Activated CD8-positive, alpha-beta T cell treated with anti-CD3 and anti-CD28 coated beads, Interleukin-2, amount 10 ng/mL, durations not matched to agents 7 days and 5 days (primary cell): ENCODE measurements at places on chromosomes 5 and 9. TPM values are rescaled to one million over a fixed set of nuclear protein-coding genes. Genes with fewer than 3 reads are reported as not detected.

GRCh38 chr5:121086671-121087070, 622.6 kb downstream of the PRR16 start:
- no peaks in the 10 kb centered on the region for H3K27me3 ChIP-seq
- no peak overlapping the region for H3K4me3 ChIP-seq
- no peaks in the 10 kb centered on the region for H3K36me3 ChIP-seq
- no peak for DNase-seq
- H3K4me1 ChIP-seq = no peaks in the 10 kb centered on the region

- H3K4me1 ChIP-seq = peaks cover 14% of the 10 kb centered on the region
- no peak overlapping the region for H3K27ac ChIP-seq
- no peak overlapping the region for H3K4me3 ChIP-seq
- H3K36me3 ChIP-seq = no peaks in the 10 kb centered on the region
- DNase-seq = no peak
These were observed 6.8 kb downstream of the LMX1B start for GRCh38 chr9:126620478-126620877.

DNA sequence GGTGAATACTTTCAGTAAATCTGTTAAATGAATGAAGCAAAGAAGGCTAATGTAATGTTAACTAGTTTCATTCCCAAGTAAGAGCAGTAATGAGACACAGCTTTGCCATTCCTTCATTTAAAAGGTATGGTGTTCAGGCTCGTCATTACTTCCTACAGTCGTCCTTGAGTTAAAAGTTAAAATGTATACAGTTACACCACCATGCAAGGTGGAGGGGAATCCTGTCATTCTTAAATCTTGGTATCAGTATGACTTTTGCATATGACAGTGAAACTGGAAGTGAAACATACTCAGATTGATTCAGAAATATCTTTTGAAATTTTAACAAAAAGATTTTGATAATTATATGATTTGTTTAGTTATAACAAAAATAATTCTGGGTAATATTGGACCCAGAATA, 25.9 kb downstream of the MTRR start:
- no peak overlapping the region for H3K4me3 ChIP-seq
- peaks cover 9% of the 10 kb centered on the region for H3K4me1 ChIP-seq
- H3K27me3 ChIP-seq = no peaks in the 10 kb centered on the region
- DNase-seq = no peak

- H3K4me1 ChIP-seq = peaks cover 36% of the 10 kb centered on the region
- H3K27ac ChIP-seq = peak overlapping the region; percentile 90
- peak; percentile 31 for DNase-seq
- peaks cover 26% of the 10 kb centered on the region for H3K36me3 ChIP-seq
- no peaks in the 10 kb centered on the region for H3K27me3 ChIP-seq
- peak overlapping the region; percentile 97 for H3K4me3 ChIP-seq
These were observed 839 bp downstream of the MED27 start for GRCh38 chr9:132078699-132079356.

DNA sequence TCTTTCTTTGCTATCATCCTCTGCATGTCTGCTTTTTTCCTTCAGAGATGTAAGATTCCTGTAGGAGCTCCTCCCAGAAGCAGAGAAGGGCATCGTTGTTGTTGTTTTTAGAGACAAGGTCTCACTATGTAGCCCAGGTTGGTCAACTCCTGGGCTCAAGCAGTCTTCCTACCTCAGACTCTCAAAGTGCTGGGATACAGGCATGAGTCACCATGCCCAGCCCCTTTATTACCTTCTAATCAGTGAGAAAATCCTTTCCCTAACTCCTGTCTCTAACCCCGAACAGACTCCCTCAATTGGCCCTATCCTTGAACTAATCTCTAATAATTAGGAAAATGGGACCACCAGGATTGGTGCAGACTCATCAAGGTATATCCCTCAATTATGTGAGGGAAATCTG, 64.4 kb downstream of the GALNT10 start:
- no peaks in the 10 kb centered on the region for H3K4me1 ChIP-seq
- peaks cover 2% of the 10 kb centered on the region for H3K27me3 ChIP-seq
- no peak overlapping the region for H3K4me3 ChIP-seq
- H3K27ac ChIP-seq = no peak overlapping the region

DNA sequence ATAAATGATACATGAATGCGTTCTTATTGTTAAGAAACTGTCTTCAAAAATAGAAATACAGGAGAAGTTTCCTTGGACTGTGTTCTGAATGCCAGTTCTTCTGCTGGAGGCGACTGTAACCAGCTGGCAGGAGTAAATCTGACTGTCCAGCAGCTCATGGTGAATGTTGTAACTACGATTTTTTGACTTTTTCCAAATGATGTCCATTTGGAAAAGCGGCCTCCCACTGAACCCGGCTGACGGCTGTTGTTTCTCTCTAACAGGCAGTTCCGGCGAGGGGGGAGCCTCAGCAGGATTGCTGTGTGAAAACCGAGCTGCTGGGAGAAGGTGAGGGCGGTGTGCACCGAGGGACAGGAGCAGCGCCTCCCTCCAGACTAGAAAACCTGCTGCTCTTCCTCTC, 91.9 kb downstream of the EHMT1 start:
- peaks cover 33% of the 10 kb centered on the region for H3K4me1 ChIP-seq
- no peak overlapping the region for H3K4me3 ChIP-seq
- no peak overlapping the region for H3K27ac ChIP-seq
- no peaks in the 10 kb centered on the region for H3K27me3 ChIP-seq

DNA sequence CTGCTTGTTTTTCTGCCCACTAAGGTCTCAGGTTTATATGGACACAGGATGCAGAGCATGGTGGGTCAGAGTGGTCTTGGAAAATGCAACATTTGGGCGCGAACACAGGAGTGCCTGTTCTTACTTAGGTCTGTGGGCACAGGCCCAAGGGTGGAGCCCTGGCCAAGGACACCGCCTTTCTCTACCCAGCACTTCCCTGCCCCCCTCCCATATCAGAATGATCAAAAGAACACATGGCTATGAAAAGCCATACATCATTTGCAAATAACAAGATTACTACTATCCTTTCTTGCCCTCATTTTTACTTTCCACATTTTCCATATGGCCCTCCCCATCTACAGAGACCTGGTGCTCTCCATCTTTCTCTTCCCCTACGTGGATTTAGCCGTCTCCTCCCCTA, 162.2 kb downstream of the ENC1 start:
- H3K4me1 ChIP-seq = no peaks in the 10 kb centered on the region
- no peak overlapping the region for H3K4me3 ChIP-seq
- H3K27ac ChIP-seq = no peak overlapping the region
- peaks cover 4% of the 10 kb centered on the region for H3K27me3 ChIP-seq

DNA sequence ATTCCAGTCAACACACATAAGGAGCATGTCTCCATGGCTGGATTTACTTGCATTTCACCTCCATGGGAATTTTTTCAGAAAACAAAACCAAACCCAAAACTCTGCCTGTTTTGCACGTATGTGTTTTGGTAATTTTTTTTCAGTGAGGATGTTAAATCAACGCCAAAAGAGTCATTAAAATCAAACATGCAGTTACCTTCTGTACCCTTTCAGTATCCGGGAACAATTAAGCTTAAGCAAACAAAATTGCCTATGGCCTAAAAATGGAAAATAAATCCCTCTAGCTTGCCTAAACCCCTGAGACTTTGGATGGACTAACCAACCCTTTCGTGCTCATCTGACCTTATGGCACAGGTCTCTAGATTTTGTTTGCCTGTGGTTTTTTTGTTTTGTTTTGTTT, 209.2 kb upstream of the KLF4 start:
- H3K4me3 ChIP-seq = no peak overlapping the region
- H3K4me1 ChIP-seq = no peaks in the 10 kb centered on the region
- DNase-seq = no peak
- no peaks in the 10 kb centered on the region for H3K36me3 ChIP-seq
- no peaks in the 10 kb centered on the region for H3K27me3 ChIP-seq
- H3K27ac ChIP-seq = no peak overlapping the region

GRCh38 chr5:96712100-96712746, 50.0 kb downstream of the CAST start:
- H3K4me3 ChIP-seq = no peak overlapping the region
- no peaks in the 10 kb centered on the region for H3K27me3 ChIP-seq
- H3K4me1 ChIP-seq = peaks cover 24% of the 10 kb centered on the region
- H3K27ac ChIP-seq = no peak overlapping the region

- H3K36me3 ChIP-seq = no peaks in the 10 kb centered on the region
- no peak for DNase-seq
- no peaks in the 10 kb centered on the region for H3K27me3 ChIP-seq
- H3K4me1 ChIP-seq = no peaks in the 10 kb centered on the region
- no peak overlapping the region for H3K4me3 ChIP-seq
These were observed 30.2 kb upstream of the HTR4 start for GRCh38 chr5:148684528-148684927.

- no peak for DNase-seq
- no peaks in the 10 kb centered on the region for H3K27me3 ChIP-seq
- no peaks in the 10 kb centered on the region for H3K36me3 ChIP-seq
- H3K4me3 ChIP-seq = no peak overlapping the region
- no peaks in the 10 kb centered on the region for H3K4me1 ChIP-seq
These were observed 256.8 kb upstream of the ADAMTS16 start for GRCh38 chr5:4883360-4883759.

DNA sequence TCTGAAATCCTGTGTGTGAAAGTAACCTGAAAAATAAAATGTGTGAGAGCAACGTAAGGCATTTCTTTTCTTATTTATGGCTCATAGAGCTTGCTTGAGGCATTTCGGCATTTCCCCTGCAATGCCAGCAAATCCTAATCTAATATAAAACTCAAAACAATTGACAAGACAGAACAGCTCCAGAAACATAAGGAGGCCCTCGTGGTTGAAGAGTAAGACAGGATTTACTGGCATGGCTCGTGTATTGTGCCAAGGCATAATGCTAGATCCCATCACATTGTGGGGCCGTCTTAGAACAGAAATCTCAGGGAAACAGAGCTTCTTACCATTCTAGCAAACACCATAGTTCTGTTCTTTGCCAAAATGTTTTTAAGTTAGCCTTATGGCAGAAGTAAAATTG, 166.2 kb downstream of the NTRK2 start:
- H3K36me3 ChIP-seq = no peaks in the 10 kb centered on the region
- H3K4me3 ChIP-seq = no peak overlapping the region
- no peak overlapping the region for H3K27ac ChIP-seq
- DNase-seq = no peak

- H3K4me3 ChIP-seq = no peak overlapping the region
- no peaks in the 10 kb centered on the region for H3K36me3 ChIP-seq
- no peaks in the 10 kb centered on the region for H3K4me1 ChIP-seq
- peaks cover 28% of the 10 kb centered on the region for H3K27me3 ChIP-seq
These were observed 72.0 kb upstream of the FER start for GRCh38 chr5:108675736-108676135.

DNA sequence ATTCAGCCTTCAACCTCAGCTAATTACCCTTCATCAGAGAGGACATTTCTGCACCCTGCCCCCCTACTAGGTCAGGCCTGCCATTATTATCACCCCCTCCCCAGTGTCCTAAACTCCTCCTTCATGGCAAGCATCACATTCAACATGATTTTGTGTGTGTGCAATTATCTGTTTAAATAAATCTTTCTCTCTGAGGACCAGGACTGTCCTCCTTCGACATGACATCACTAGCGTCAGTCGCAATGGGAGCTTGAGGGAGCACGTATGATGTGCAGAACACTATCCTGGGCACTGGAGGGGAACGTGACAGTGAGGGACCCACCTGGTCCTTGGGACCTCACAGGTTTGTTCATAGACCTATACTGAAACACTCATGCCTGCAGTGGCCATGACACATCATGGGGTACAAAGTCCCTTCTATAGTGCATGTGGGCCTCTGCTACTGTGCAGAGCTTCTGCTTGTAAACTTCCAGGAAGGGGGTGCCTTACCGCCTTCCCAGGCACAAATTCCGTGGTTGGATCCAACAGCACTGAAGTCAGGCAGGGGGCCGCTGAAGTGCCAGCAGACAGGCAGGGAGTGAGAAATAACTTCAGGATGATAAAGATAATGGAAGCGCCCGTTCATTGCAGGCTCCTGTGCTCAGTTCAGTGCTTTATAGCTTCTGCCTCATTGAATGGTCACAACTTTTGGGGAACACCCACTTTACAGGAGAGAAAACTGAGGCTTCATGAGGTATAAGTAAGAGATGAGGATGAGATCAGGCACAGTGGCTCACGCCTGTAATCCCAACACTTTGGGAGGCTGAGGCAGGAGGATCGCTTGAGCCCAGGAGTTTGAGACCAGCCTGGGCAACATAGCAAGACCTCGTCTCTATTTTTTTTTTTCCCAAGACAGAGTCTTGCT, 36.0 kb upstream of the STXBP1 start:
- peaks cover 4% of the 10 kb centered on the region for H3K36me3 ChIP-seq
- peaks cover 77% of the 10 kb centered on the region for H3K4me1 ChIP-seq
- no peak for DNase-seq
- no peaks in the 10 kb centered on the region for H3K27me3 ChIP-seq
- H3K4me3 ChIP-seq = no peak overlapping the region
- peak overlapping the region; percentile 11 for H3K27ac ChIP-seq

GRCh38 chr5:16897284-16897704, 38.8 kb downstream of the MYO10 start:
- no peaks in the 10 kb centered on the region for H3K27me3 ChIP-seq
- no peak overlapping the region for H3K27ac ChIP-seq
- H3K4me1 ChIP-seq = no peaks in the 10 kb centered on the region
- DNase-seq = no peak

DNA sequence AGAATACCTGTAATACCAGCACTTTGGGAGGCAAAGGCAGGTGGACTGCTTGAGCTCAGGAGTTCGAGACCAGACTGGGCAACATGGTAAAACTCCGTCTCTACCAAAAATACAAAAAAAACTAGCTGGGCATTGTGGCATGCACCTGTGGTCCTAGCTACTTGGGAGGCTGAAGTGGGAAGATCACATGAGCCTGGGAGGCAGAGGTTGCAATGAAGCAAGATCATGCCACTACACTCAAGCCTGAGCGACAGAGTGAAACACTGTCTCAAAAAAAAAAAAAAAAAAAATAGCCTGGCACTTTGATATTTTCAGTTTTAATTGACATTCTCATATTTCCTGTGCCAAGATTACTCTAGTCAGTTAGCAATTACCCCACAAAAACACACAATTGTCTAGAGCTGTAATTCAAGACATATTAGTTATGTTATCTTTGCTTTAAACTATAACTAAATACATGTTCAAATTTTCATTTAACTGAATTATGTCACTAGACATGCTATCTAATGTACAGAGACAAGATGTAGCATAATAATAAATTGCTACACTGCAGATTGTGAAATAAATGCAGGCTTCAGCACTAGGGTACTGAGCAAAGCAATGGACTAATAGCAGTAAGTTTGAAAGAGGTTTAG, 378.2 kb upstream of the GRAMD2B start:
- no peak overlapping the region for H3K4me3 ChIP-seq
- DNase-seq = no peak
- H3K36me3 ChIP-seq = no peaks in the 10 kb centered on the region
- no peak overlapping the region for H3K27ac ChIP-seq

- no peaks in the 10 kb centered on the region for H3K36me3 ChIP-seq
- H3K4me1 ChIP-seq = no peaks in the 10 kb centered on the region
- H3K4me3 ChIP-seq = no peak overlapping the region
- no peak for DNase-seq
- H3K27ac ChIP-seq = no peak overlapping the region
These were observed 96.0 kb upstream of the SLC12A2 start for GRCh38 chr5:127987354-127988145.

- no peaks in the 10 kb centered on the region for H3K36me3 ChIP-seq
- no peak overlapping the region for H3K4me3 ChIP-seq
- H3K27me3 ChIP-seq = peaks cover under 1% of the 10 kb centered on the region
- H3K4me1 ChIP-seq = no peaks in the 10 kb centered on the region
- H3K27ac ChIP-seq = no peak overlapping the region
These were observed 85.7 kb upstream of the SHB start for GRCh38 chr9:38154501-38155421.

The SLC45A2 gene
- not detected for total RNA-seq

The ADGRV1 gene
- total RNA-seq = not detected

The LRRTM2 gene
- total RNA-seq = 0.26 TPM

The TMEM232 gene
- 0.47 TPM for total RNA-seq

The TAS2R1 gene
- total RNA-seq = not detected

The EFNA5 gene
- total RNA-seq = not detected

The SLC1A3 gene
- total RNA-seq = not detected

The GDA gene
- total RNA-seq = not detected

The DPM2 gene
- total RNA-seq = 53.8 TPM

The DMRT2 gene
- not detected for total RNA-seq

The C5orf52 gene
- total RNA-seq = not detected
